Kidney epithelial cell (primary cell): ENCODE measurements at places on chromosomes 11 and 22. TPM values are rescaled to one million over a fixed set of nuclear protein-coding genes. Genes with fewer than 3 reads are reported as not detected.

GRCh38 chr11:117444256-117444655, 116.6 kb downstream of the CEP164 start:
- DNase-seq, result no peak

DNA sequence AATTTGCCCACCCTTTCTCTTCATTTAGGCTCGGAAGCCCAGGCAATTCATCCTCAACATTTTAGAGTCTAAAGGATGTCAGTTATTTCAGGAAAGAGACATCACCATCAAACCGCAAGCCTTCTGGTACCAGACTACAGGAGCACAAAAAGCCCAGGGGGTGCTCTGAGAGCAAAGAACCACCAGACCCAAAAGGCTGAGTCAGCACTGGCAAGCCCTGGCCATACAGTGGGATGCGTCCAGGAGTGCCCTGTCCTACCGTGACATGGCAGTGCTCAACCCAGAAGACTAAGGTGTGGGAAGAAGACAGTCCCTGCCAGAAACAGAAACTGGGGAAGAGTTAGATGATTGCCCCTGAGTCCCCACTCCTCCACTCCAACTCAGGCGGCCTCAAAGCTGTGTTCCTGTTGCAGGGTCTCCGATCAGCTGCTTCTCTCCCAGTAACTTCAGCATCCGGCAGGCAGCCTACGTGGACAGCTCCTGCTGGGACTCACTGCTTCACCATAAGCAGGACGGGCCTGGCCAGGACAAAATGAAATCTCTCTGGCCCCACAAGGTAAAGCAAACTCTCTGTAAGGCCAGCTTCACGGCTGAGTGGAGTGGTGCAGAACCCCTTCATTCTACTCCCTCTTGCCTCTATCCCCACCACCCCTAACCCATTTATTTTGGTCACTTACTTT, 1.5 kb downstream of the PANX3 start:
- no peak for DNase-seq

DNA sequence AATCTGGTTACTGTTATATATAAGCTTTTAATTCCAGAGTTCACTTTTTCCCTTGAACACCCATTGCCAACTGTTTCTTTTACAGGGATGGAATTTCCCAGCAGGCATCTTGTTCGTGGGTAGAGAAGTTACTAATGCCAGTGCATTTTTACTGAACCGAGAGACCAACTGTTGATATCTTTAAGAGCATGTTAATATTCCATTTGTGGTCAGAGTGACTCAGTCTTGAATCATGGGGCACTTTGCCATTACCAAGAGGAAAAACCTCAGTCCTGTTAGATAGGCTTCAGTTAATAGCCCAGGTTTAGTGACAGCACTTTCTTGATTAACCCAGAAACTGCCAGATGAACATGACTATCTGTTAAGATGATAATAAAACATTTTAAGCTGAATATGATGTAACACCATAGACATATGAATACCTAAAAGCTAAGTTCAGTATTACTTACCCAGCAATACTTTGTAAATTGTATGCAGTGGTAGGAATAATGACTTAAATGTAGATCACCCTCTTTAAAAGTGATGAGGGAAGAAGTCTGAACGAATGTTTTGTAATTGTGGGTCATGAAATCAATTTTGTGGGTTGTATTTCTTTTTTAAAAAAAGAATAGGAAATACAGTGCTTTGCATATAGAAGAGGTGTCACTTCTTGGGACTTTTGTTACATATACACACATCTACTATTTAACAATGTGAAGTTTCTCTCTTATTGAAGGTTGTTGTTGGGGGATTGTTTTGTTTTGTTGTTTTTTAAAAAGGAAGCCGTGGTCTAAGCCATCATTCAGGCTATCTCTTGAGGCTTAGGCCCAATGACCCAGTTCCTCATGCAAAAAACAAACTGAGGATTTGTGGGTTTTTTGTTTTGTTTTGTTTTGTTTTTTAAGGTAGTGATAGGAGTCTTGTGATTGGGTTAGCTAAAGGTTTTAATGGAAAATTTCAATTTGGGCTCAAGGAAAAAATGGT, 79.2 kb upstream of the GRIK4 start:
- DNase-seq, result peak; percentile 98

RIMBP3B gene
- total RNA-seq, result 0.07 and 0.29 TPM in 2 replicates
